HFFc6 (cell line): ENCODE measurements at places on chromosomes 1 and 21. TPM values are rescaled to one million over a fixed set of nuclear protein-coding genes. Genes with fewer than 3 reads are reported as not detected.

Gene PAPPA2
- total RNA-seq = 0.30 to 0.46 TPM (median 0.30 TPM) in 3 replicates

Gene RPTN
- total RNA-seq = not detected in 3 replicates

Gene SYT2
- total RNA-seq = 0.03 TPM in 1 of 3 replicates, not detected in the others

Gene SLC35F3
- total RNA-seq = 0.23 and 0.34 TPM in 2 replicates

Gene ZBTB8A
- total RNA-seq = 4.1 to 5.6 TPM (median 5.3 TPM) in 3 replicates

Gene GPR157
- 5.8 to 10.0 TPM (median 9.8 TPM) in 3 replicates for total RNA-seq

Gene PSRC1
- 19.3 to 31.5 TPM (median 26.7 TPM) in 3 replicates for total RNA-seq

Gene HES2
- total RNA-seq = 0.18 to 0.31 TPM in 2 of 3 replicates, not detected in the other

Gene TSTD1
- not detected in 3 replicates for total RNA-seq

Gene EDARADD
- 0.18 to 0.43 TPM in 2 of 3 replicates, not detected in the other for total RNA-seq

Gene AGT
- 0.13 TPM in 1 of 3 replicates, not detected in the others for total RNA-seq

Gene CA6
- total RNA-seq = not detected in 3 replicates

Gene FAM72C
- 1.7 and 3.4 TPM in 2 replicates for total RNA-seq

Gene FOXD3
- not detected in 3 replicates for total RNA-seq

Gene TFF2
- total RNA-seq = not detected in 3 replicates

Gene SLC16A4
- 14.8 to 24.9 TPM (median 20.1 TPM) in 3 replicates for total RNA-seq

Gene MMEL1
- total RNA-seq = not detected in 3 replicates

Gene TMEM54
- total RNA-seq = 23.4 and 24.9 TPM in 2 replicates

Gene NR5A2
- total RNA-seq = 0.08 and 1.2 TPM in 2 replicates
